ENCODE measurements at places on chromosomes 2 and 18. TPM values are rescaled to one million over a fixed set of nuclear protein-coding genes. Genes with fewer than 3 reads are reported as not detected.

- H3K27ac ChIP-seq: no peak overlapping the region
- H3K27me3 ChIP-seq: no peaks in the 10 kb centered on the region
- no peaks in the 10 kb centered on the region for H3K36me3 ChIP-seq
- H3K4me1 ChIP-seq: no peaks in the 10 kb centered on the region
- DNase-seq: no peak
Measured at GRCh38 chr18:10242936-10243680, 211.3 kb upstream of the APCDD1 start.

DNA sequence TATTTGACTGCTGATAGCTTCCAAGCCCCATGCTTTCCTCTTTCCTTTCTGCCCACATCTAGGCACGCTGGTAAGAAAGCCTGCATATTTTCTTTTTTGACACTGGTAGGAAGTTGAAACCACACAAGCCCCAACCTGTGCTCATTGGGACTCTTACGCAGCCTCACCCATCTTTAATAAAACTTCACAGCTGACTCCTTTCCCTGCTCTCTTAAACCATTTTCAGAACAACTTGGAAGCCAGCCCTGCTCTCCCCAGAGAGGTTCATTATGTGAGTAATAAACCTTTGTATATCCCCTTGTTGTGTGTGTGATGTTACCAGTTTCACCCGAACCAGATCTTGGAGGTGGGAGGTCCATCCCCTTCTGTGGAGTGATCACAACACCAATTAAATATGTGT lies 268.4 kb downstream of the GPD2 start:
- no peak overlapping the region for H3K27ac ChIP-seq
- no peaks in the 10 kb centered on the region for H3K36me3 ChIP-seq
- H3K4me3 ChIP-seq: no peak overlapping the region

- no peaks in the 10 kb centered on the region for H3K4me1 ChIP-seq
- peak; percentile 87 for DNase-seq
- H3K27ac ChIP-seq: peak within 1 kb of the TSS; percentile 58
- peak within 1 kb of the TSS; percentile 48 for H3K4me3 ChIP-seq
- H3K27me3 ChIP-seq: no peaks in the 10 kb centered on the region
Measured at GRCh38 chr2:17540093-17540812, at the start of gene VSNL1. Gene VSNL1, plus strand, starts transcription at chr2:17540696. Its CDS starts 51,379 bp downstream, at chr2:17592075.

Gene NOSTRIN
- total RNA-seq: 12.6 TPM

Gene CPSF3
- total RNA-seq: 21.7 TPM
